ENCODE measurements at places on chromosomes 7 and 10. TPM values are rescaled to one million over a fixed set of nuclear protein-coding genes. Genes with fewer than 3 reads are reported as not detected.
A peak's percentile ranks its signal among the peaks of the same experiment; 100 is the strongest.

- no peak for DNase-seq
Measured at GRCh38 chr7:72023926-72024325, 388.2 kb downstream of the CALN1 start.

- DNase-seq, result peak; percentile 67
Measured at GRCh38 chr10:43606323-43607198, at the start of gene ZNF485. Gene ZNF485 (plus strand): TSS chr10:43606438. CDS start chr10:43607051, 613 bp downstream.

The EBLN1 gene
- polyA plus RNA-seq, result not detected

DNA sequence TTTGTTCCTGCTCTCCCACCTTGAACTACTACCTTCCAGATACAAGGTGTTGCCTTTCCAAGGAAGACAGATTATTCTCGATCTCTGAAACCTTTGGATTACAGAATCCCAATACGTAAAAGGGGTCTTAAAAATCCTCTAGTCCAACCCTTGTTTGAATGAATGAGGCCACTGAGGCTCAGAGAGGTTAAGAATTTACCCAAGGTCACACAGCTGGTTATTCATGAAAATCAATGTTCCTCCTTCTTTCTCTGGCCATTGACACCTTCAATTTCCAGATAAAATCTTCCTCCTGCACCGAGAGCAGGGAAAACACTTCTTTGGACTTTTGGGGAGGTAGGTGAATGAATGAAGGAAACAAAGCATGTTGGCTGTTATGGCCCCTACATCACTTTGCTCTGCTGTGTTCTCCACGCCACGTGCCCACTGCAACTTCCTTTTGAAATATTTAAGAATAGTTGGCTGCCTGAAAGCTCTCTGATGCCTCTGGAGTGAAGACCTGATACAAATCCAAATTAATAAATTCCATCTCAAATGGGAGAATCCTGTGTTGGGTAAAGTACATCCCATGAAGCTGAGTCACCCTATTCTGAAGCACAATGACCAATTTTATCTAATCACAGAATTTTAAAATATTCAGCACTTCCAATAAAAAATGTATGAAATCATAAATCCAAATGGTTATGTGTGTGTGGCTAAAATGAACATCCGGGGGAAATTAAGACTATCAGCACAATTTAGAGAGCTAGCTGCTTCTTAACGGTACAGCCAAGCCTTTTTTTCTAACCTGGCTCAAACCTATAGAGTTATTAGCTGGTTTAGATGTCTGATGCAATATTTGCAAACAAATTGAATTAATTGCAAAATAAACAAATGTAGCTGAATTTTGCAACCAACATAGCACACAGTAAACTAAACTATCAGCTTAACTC, 7.3 kb downstream of the SVIL start:
- no peak for DNase-seq

The C10orf71 gene
- 41.8 TPM for polyA plus RNA-seq

Data from hindlimb muscle (tissue), 1 donor.